ENCODE measurements at places on chromosomes 3 and 15.

DNA sequence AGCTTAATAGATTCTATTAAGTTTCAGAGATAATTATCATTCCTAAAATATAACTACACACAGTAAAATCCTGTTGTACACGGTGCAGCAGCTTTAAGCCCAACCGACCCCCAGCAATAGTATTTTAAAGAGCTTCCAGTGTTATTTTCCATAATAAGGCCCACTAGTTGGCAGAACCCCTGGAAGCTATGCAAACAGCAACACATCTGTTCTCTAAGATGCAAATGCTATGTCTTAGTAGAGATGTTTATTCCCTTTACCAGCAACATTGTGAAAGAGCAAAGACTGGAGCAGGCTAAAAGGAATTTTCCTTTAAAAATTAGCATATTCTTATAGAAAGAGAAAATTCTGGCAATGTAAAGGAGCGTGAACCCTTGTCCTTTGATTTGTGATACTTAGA is 819.7 kb upstream of the ALCAM start:
- no peaks in the 10 kb centered on the region for H3K36me3 ChIP-seq
- no peak for DNase-seq
- H3K27ac ChIP-seq: no peak overlapping the region

GRCh38 chr3:10501664-10502052 is 3.7 kb downstream of the ATP2B2 start:
- no peaks in the 10 kb centered on the region for H3K36me3 ChIP-seq

DNA sequence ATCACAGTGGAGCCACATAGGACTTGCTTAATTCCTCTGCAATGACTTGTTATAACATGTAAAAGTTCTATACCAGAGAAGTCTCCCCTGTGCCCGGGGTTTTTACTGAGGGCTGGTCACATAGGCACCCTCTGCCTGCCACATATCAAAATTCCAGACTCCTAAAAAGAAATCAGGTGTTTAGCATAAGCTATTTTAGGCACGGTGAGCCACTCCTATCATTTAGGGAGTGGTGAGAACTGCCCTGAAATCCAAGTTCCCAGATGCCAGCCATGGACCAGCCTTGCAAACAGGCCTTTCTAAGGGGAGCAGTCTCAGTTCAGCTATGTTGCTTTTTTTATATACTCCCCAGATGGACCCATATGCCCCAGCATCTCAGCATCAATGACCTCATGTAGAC is 130.3 kb downstream of the THSD4 start:
- peaks cover 10% of the 10 kb centered on the region for H3K4me1 ChIP-seq
- H3K27me3 ChIP-seq: no peaks in the 10 kb centered on the region
- H3K4me3 ChIP-seq: no peak overlapping the region
- H3K27ac ChIP-seq: no peak overlapping the region
- H3K36me3 ChIP-seq: no peaks in the 10 kb centered on the region

DNA sequence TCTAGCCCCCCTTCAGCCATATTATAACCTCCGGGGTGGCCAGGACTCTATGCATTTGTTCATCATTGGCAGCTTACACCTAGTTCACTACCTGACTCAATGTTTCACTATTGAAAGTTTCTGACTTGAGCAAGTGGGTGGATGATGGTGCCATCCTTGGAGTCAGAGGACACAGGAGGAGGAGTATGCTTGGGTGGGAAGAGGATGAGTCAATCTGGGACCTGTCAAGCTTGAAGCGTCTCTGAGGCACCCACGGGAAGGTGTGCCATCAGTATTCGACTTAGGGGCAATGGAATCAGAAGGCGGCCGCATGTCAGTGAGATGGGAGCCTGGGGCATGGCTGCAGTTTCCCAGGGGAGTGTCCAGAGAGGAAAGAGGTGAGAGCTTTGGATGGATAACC is 133.3 kb downstream of the EPHB1 start:
- H3K4me3 ChIP-seq: no peak overlapping the region
- no peaks in the 10 kb centered on the region for H3K4me1 ChIP-seq

- H3K36me3 ChIP-seq: no peaks in the 10 kb centered on the region
- no peak overlapping the region for H3K4me3 ChIP-seq
Measured at GRCh38 chr15:33445984-33446383, 135.2 kb downstream of the RYR3 start.

GRCh38 chr15:61339516-61339915 is 110.4 kb upstream of the RORA start:
- H3K36me3 ChIP-seq: no peaks in the 10 kb centered on the region
- no peak for DNase-seq
- H3K27ac ChIP-seq: no peak overlapping the region

GRCh38 chr15:52406601-52407000 is 111.0 kb upstream of the MYO5C start:
- no peaks in the 10 kb centered on the region for H3K27me3 ChIP-seq
- no peaks in the 10 kb centered on the region for H3K4me1 ChIP-seq
- no peaks in the 10 kb centered on the region for H3K36me3 ChIP-seq
- H3K27ac ChIP-seq: no peak overlapping the region
- no peak overlapping the region for H3K4me3 ChIP-seq
- DNase-seq: no peak

GRCh38 chr15:86654501-86654900 is 574.8 kb downstream of the AGBL1 start:
- DNase-seq: no peak
- no peak overlapping the region for H3K4me3 ChIP-seq
- no peak overlapping the region for H3K27ac ChIP-seq

GRCh38 chr15:76309601-76310330 is 1.5 kb downstream of the ETFA start:
- no peaks in the 10 kb centered on the region for H3K27me3 ChIP-seq
- H3K36me3 ChIP-seq: no peaks in the 10 kb centered on the region
- H3K4me1 ChIP-seq: peaks cover 3% of the 10 kb centered on the region
- H3K4me3 ChIP-seq: peak overlapping the region; percentile 81
- H3K27ac ChIP-seq: peak overlapping the region; percentile 95

DNA sequence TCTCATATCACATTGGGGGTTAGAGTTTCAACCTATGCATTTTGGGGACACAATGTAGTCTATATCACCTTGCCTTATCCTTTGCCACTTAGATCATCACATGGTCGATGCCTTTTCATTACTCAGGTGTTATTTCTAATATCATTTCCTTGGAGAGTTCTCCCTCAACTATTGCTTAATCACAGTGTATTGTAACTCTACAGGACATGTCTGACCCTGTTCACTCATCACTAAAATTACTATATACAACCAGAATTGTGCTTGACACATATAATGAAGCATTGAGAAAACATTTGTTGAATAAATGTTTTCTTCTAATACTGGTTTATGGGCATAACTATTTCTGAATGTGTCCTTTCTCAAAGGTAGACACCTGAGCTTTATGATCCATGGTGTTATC is 207.4 kb downstream of the EPHA6 start:
- H3K4me3 ChIP-seq: no peak overlapping the region
- no peak overlapping the region for H3K27ac ChIP-seq
- H3K4me1 ChIP-seq: no peaks in the 10 kb centered on the region
- no peaks in the 10 kb centered on the region for H3K27me3 ChIP-seq

DNA sequence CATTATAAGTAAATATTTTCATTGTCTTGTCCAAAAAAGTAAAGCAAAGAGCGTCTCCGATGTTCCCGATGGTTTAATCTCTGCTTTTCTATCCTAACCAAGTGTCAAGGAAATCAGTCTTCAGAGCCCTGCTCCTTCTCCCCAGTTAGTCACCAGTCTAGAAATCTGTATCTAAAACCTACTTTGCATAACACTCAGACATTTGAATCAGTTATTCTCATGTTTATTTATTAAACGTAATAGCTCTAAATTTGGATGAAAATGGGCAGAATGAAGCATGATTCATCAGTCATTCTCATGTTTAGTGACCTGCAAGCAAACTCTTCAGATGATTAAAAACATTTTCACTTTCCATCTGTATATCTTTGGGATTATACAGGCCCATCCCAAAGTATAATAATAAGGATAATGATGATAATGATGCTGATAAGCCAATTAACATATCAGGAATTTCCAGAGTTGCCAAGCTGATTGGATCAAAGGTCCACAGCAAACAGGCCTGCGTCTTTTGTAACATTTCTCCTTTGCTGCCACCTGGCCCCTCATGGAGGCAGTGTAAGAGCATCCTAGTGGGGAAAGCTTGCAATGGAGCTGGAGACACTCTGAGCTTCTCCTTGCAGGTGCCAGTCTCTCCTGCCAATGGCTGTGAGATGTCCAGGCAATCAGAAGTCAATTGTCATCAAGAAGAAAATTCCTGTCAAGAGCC is 273.9 kb downstream of the IGSF11 start:
- H3K36me3 ChIP-seq: no peaks in the 10 kb centered on the region
- no peak overlapping the region for H3K4me3 ChIP-seq
- peak; percentile 16 for DNase-seq
- H3K4me1 ChIP-seq: no peaks in the 10 kb centered on the region

DNA sequence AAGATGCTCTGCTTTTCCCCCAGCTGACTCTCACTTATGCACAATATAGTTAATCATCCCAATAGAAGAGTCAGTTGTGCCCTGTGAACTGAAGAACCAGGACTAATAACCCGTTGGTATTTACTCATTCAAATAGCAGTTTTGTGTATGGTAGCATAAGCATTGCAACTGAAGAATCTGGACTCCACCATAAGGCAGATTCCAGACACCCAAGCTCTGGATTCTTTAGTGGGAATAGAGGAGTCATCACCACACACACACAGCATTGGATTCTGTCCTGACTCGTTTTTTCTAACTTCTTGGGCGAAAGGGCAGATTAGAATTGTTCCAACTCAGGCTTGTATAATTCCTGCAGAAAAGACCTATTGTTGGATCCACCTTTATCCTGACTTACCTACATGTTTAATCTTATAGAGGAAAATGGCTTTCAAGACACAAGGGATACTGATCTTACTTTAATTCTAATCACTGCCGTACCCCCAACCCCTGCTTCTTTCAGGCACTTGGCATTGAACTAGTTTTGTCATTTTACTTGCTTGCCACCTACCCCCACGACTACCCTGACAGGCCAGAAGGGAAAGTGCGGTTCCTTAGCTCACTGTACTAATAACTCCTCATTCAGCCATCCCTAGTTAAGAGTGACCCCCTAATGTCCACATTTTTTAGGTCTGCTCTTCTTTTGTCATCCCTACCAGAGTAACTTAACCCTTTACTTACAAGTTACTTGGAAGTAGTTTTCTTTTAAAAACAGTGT is 42.3 kb downstream of the NKIRAS1 start:
- H3K27ac ChIP-seq: no peak overlapping the region
- DNase-seq: no peak
- H3K36me3 ChIP-seq: no peaks in the 10 kb centered on the region
- peaks cover 9% of the 10 kb centered on the region for H3K4me1 ChIP-seq
- no peak overlapping the region for H3K4me3 ChIP-seq

DNA sequence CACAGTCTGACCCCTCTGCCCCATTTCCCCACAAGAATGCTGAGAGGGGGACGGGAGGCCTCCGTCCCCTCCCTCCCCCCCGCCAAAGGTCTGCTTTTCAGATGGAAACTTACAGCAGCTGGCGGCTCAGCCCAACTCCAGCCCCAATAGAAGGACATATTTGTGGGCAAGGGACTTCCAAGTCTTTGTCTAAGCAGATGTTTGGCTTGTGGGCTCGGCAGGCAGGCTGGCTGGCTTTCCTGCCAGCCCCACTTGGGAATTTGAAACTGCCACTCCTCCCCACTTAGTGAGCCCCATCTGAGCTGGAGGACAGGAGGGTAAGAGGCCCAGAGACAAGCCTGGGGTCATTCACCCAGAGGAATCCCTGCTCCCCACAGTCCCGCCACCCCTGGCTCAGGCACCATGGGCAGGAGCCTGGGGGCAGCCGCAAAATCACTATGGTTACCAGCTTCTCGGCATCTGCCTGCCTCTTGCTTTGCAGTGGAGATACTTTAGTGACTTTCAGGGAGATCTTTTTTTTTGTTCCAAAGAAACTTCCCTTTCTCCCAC is 53.6 kb downstream of the LMCD1 start:
- peak; percentile 41 for DNase-seq
- no peaks in the 10 kb centered on the region for H3K36me3 ChIP-seq
- no peak overlapping the region for H3K4me3 ChIP-seq
- peak overlapping the region; percentile 86 for H3K27ac ChIP-seq
- peaks cover 27% of the 10 kb centered on the region for H3K4me1 ChIP-seq

GRCh38 chr15:62901909-62902546 is 140.5 kb upstream of the TPM1 start:
- peaks cover 8% of the 10 kb centered on the region for H3K4me1 ChIP-seq
- H3K27me3 ChIP-seq: no peaks in the 10 kb centered on the region
- no peaks in the 10 kb centered on the region for H3K36me3 ChIP-seq
- DNase-seq: no peak
- H3K4me3 ChIP-seq: no peak overlapping the region
- H3K27ac ChIP-seq: no peak overlapping the region
